ENCODE measurements at places on chromosomes 2 and 18.

DNA sequence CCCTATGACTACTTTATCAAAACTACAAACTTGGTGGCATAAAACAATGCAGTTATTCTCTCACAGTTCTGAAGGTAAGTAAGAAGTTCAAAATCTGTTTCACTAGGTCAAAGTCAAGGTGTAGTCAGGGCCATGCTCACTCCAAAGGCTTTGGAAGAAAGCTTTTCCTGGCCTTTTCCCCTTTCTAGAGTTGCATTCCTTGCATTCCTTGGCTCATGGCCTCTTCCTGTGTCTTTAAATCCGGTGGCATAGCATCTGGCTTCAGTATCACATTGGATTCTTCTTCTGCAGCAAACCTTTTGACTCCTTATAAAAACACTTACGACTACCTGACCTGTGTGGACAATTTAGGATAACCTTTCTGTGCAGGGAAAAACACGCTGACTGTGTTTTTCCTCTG is 543.5 kb upstream of the HNMT start:
- no peak for DNase-seq

GRCh38 chr2:37563375-37564015 is 107.9 kb downstream of the CDC42EP3 start:
- DNase-seq = no peak

DNA sequence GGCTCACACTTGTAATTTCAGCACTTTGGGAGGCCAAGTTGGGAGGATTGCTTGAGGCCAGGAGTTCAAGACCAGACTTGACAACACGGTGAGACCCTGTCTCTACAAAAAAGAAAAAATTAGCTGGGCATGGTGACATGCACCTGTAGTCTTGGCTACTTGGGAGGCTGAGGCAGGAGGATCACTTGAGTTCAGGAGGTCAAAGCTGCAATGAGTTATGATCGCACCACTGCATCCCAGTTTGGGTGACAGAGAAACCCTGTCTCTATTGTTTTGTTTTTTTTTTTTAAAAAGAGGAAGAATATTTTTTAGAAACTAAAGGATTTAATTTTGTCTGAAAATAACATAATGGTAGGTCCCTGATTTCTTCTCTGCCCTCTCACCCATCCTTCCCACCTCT is 79.4 kb upstream of the TMEM200C start:
- no peak for DNase-seq

DNA sequence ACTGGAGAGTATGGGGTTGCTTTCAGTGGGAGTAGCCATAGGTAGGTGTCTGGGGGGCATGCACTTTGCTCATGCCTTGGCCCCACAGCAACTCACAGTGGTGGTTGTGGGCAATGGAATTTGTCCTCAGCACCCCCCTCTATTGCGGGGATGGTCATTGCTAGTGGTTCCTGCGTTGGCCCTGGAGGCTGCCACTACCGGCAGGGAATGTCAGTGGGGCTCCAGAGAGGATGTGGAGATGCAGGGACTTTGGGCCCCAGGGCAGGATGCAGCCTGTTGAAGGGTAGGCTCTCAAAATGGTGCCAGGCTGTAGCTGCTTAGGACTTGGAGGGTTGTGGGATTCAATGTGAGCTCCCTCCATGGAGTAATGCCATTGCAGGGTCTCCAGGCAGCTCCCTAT is 125.0 kb downstream of the XRCC5 start:
- no peak for DNase-seq

DNA sequence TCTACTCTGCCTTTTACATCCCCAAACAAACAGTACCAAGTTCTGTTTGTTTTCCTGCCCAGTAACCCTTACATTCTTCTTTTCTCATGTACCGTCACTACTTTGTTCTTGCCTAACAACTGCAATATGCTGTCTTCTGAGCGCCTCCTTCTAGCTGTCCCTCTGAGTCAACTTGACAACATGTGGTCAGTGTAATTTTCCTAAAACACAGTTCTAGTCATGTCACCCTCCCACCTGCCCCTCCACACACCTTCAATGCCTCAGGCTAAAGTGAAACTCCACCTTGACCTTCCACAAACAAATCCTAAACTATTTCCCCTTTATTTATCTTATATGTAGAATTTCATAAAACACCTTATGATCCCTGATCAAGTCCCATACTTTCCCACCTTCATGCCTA is 124.6 kb upstream of the CD302 start:
- DNase-seq = no peak
